Activated CD8-positive, alpha-beta T cell treated with anti-CD3 and anti-CD28 coated beads for 36 hours (primary cell): ENCODE measurements at places on chromosomes 4 and X.

DNA sequence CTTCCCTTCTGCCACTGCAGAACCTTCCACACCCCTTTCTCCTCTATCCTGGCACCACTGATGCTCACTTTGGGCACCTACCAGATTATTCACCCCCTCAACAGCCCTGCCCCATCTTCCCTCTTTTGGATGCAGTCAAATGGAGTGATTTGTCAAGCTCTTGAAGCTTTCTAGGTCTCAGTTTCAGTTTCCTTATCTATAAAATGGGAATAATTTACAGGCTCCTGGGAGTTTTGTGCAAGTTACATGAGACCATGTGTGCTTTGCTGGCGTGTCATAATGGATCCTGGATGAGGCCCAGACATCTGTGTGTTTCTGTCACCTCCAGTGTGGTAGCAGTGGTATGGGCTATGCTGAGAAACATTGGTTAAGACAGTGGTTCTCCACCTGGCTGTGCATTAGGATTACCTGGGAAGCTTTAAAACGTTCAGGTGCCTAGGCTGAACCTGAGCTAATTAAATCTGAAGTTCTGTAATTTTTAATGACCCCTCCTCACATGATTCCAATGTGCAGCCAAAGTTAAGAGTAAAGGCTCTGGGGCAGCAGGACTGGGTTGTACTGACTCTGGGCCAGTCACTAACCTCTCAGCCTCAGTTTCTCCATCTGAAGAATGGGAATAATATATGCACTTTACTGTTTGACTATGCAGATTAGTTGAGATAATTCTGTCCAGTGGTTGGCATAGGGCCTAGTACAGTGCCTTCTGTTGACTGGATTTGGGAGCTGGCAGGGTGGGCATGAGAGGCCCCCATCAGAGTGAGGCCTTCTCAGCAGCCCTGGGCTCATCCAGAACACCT lies 6.8 kb upstream of the MGST2 start:
- no peak for DNase-seq

DNA sequence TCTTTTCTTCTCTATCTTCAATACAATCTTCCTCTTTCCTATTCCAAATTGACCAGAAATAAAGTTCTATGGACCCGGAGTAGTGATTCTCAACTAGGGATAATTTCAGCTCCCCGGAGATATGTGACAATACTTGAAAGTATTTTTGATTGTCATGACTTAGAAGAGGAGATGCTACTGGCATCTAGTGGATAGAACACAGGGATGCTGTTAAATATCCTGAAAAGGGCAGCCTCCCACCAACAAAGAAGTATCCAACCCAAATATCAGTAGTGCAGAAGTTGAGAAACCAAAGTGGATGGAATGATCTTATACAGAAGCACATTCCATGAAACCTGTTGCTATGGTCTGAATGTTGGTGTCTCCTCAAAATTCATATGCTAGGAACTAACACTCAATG lies 65.7 kb upstream of the NDST3 start:
- no peak for DNase-seq

DNA sequence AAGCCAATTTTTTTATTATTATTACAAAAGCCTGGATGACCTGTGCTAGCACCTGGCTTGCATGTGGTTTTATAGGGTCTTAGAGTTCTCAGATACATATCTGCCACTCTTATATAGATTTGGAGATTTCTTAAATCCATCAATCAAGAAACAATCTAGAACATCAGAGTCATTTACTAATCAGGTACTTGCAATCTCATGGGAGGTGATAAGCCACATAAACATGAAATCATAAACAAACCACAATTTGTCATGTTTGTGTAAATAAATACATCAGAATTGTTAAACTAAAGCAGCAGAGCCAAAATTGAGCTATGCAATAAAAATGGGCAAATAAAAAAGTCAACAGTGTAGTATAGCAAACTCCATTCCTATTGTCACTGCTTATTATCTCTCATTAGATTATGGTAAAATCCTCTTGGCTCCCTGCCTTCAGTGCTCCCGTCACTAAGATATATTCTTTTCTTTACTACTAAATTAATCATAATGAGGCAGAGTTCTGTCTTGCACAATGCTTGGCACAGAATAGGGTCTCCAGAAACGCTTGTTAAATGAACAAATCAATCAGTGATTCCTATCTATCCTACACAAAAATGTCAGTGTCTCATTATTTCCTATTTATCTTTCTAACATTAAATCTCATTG lies 108.7 kb upstream of the TTC29 start:
- DNase-seq, result no peak

DNA sequence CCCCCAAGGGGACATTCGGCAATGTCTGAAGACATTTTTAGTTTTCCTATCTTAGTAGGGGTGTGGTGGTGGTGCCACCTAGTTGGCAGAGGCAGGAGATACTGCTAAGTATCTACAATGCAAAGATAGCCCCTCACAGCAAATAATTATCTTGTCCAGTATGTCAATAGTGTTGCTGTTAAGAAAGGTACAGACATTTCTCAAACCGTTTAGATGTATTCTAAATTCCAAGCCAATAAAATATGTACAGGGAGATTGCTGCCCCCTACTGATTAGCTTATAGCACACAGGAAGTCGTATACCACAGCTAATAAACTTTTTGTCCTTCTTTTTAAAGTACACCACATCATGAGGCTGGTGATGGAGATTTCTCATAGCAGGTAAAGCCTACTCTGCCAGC lies 260.5 kb downstream of the TMA16 start:
- DNase-seq, result no peak

- peak; percentile 55 for DNase-seq
Observed at GRCh38 chrX:132612821-132613564, 124.2 kb upstream of the MBNL3 start.

GRCh38 chr4:158442736-158443135 lies 78.9 kb upstream of the RXFP1 start:
- DNase-seq, result no peak

- DNase-seq, result no peak
Observed at GRCh38 chr4:37971202-37971601, 11.0 kb downstream of the PTTG2 start.

DNA sequence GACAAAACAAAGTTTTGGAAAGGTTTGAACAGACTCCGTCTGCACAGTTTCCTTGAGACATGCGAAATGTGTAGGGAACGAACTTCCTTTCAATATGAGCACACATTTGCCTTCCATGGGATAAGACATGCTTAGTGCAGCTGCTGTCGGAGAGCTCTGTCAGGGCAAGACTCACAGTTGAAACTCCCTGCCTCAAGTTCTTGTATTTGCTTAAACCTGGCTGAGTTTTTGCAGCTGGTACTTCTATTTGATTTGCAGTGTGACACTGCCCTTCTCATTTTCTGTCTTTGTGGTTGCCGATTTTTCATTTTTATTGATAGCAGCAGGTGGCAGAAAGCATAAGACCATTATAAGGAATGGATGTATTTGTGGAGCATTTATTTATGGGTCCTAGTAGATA lies 18.2 kb upstream of the RHOH start:
- DNase-seq, result no peak

DNA sequence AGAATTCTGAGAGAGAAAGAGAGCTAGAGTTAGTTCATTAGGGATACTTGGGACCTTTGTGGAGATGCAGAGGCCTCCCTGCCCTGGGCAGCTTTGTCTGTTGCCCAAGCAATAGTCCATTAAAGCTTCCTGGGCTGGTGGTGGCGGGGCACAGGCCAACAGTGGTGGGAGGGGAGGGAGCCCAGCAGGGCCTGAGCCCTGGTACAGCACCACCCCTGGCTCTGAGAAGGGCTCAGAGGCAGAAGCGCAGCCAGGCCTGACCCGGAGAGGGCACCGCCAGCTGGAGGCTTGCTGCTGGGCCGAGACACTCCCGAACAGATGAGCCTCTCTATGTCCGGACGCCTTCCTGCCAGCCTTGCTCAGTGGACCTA lies 65.3 kb downstream of the EFNB1 start:
- DNase-seq, result no peak
